Stimulated activated naive CD4-positive, alpha-beta T cell (primary cell): ENCODE measurements at places on chromosomes 2 and 18.

DNA sequence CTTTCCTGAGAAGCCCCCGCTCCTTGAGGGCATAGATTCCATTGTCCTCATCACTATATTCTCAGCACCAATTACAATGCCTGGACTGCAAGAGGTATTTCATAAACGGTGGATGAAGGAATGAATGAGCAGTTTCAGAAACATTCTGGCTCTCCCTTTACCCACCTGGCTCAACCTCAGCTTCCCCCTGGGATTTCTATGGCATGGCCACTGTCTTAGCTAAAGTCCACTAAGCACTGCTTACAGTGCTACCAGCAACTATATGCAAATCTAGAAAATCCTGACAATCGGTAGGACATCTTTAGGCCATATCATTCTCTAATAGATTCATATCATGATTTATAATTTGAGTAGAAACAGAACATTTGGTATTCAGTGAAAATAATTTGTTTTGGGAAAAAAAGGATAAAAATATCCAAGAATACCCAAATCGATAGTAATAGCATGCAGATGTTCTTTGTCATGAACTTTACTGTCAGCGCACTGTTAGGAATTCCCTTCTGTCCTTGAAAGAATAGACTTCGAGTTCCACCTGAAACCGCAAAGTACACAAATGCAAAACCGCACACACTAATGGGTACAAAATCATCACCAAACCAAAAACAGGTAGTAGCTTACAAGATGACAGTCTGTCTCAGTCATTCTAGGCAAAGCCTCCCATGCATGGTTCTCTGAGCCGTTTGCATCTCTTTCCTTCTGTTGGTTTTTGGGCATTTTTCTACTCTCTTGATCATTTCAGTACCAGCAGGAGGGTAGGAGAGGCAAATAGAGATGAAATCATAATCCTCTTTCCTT lies 303.6 kb upstream of the ID2 start:
- DNase-seq = no peak

GRCh38 chr2:15776629-15776919 lies 163.8 kb upstream of the MYCN start:
- no peak for DNase-seq

- no peak for DNase-seq
These were observed 46.8 kb downstream of the LIPG start for GRCh38 chr18:49608366-49609255.

GRCh38 chr18:61261870-61262269 lies 71.4 kb upstream of the CDH20 start:
- no peak for DNase-seq
